PC-9 (cell line): ENCODE measurements at places on chromosomes 3 and 15.
A peak's percentile ranks its signal among the peaks of the same experiment; 100 is the strongest.

DNA sequence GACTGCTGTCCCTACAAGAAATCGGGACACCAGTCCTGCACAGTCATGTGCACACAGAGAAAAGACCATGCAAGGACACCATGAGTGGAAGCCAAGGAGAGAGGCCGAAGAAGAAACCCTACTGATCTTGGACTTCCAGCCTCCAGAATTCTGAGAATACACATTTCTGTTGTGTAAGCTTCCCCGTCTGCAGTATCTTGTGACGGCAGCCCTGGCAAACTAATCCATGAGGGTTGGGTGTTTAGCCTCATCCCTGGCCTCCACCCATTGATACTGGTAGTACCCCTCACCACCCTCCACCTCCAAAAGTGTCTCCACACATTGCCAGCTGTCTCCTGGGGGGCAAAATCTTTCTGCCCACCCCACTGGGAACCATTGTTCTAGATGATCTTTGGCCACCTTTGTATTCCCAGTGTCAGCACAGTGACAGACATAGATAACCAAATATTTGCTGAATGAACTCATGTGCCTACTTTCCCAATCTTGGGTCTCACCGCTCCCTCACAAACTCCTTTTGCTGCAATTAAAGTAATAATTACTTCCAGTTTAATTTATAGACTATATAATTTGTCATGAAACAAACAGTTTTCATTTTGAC is 83.8 kb downstream of the RAD18 start:
- DNase-seq: no peak

- DNase-seq: peak; percentile 63
These were observed 40.6 kb downstream of the ITPR1 start for GRCh38 chr3:4533489-4534443.

DNA sequence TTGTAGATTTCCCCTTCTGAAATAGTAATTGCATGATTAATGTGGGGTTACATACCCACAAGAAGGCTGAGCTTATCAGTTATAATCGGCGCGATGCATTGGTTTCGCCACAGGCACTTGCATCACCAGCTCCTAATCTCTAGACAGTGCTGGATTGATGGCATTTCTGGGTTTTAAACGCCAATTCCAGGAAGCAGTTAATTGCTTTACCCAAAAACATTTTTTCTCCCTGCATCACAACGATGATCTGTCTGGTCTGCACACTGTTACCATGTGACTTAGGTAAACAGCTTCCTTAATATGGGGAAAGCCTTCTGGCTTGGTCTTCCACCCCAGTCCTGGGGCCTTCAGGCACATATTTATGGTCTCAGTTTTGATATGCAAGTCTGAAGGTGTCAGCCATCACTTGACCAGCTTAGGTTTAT is 70.0 kb upstream of the HEG1 start:
- peak; percentile 99 for DNase-seq

GRCh38 chr3:100730524-100730923 is 21.2 kb downstream of the TFG start:
- DNase-seq: no peak

DNA sequence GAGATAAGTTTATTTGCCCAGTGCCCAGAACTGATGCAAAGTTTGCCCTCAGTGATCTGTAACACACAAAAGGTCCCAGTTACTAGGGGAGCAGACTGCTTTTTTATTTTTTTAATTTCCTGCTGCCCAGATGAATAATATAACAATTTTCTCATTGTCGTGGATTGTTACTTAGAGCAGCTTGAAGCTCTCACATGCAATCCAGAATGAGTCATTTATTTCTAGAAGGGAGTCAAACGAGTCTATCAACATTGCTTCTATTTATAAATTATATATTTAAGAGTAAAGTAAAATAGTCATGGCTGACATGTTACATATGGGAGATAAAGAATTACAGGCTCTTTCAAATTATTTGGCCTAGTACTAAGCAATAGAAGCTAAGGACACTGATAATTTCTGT is 41.3 kb downstream of the MEIS2 start:
- peak; percentile 91 for DNase-seq

- no peak for DNase-seq
These were observed 27.9 kb downstream of the GTPBP8 start for GRCh38 chr3:113018536-113019181.
